Myocyte (in vitro differentiated cells): ENCODE measurements at places on chromosomes 6 and 20. TPM values are rescaled to one million over a fixed set of nuclear protein-coding genes. Genes with fewer than 3 reads are reported as not detected.

DNA sequence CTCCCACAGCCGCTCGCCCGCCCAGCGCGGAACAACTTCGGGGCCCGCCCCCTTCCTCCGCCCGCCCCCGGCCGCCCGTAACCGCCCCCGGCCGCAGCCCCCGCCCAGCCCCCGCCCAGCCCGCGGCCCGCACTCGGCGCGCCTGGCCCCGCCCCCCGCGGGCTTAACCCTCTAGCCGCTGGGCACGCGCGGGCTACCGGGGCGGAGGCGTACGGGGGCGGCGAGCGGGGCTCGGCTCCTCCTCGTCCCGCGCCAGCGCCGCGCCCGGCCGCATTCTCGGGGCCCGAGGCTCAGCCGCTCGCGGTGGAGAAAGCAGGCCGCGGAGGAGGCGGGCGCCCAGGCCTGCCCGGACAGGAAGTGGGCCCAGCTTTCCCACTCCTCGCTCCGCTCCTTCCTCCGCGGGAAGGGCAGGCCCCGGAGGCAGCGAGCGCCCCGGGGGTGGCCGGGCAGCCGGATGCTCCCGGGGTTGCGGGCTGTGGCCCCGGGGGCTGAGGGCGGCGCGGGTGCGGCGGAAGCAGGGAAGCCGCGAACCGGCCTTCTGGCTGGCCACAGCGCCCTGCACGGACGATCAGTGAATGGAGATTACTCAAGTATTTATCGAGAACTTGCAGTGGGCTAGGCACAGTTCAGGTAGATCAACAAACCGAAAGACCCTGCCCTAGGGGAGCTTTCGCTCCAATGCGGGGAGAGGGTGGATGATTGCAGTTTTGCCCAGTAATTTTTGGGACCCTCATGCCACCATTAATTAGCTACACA lies at the start of gene TRAM2:
Gene TRAM2 (minus strand): TSS at position 39 of the 756 bp plus-strand sequence. CDS start 145 bp downstream, outside the sequence.
- DNase-seq: peak; percentile 87

GRCh38 chr20:61299618-61300017 lies 47.6 kb downstream of the CDH4 start:
- DNase-seq: no peak

The ENPP1 gene
- 8.3 and 10.1 TPM in 2 replicates for total RNA-seq

DNA sequence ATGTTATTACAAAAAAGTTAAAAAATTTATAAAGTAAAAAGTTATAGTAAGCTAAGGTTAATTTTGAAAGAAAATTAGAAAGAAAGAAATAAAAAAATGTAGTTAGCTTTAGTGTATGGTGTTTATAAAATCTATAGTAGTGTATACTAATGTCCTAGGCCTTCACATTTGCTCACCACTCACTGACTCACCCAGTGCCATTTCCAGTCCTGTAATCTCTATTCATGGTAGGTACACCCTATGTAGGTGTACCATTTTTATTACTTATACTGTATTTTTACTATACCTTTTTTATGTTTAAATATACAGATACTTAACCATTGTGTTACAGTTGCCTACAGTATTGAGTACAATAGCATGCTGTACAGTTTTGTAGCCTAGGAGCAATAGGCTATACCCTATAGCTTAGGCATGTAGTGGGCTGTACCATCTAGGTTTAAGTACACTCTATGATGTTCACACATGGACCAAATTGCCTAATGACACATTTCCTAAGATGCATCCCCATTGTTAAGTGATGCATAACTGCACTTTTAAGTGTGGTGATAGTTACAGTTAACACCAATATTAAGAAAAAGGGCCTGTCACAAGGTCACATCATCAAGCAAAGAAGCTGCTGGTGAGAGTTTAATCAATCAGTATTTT lies 8.0 kb downstream of the CD2AP start:
- DNase-seq: no peak

- no peak for DNase-seq
Observed at GRCh38 chr6:18062733-18063132, 59.7 kb downstream of the NHLRC1 start.

The FERMT1 gene
- 2.6 and 5.2 TPM in 2 replicates for total RNA-seq

The LY6G5B gene
- total RNA-seq: 2.9 and 4.0 TPM in 2 replicates

- no peak for DNase-seq
Observed at GRCh38 chr6:118296129-118296901, 251.8 kb upstream of the PLN start.

The PDE10A gene
- 15.8 and 16.2 TPM in 2 replicates for total RNA-seq

The TEAD3 gene
- total RNA-seq: 25.5 and 33.2 TPM in 2 replicates

GRCh38 chr6:42522036-42522435 lies 41.8 kb upstream of the UBR2 start:
- DNase-seq: no peak

The MAFB gene
- 0.37 and 0.78 TPM in 2 replicates for total RNA-seq

DNA sequence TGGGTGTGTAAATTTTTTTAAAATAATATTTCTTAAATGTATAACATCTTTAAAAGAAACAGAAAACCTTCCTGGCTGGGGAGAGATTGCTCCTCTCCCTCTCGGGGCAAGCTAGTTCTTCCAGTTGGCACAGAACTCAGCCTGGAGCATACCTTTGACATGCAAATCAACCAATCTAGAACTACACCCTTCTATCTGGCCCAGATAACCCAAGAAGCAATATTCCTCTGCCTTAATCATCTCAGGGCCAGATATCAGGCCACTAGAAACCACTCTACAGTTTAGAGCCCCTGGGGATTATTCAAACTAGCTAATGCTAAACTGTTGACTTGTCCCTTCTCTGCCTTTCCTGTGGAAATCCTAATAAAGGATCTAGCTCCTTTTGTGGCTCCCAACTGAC lies 33.9 kb downstream of the CYP39A1 start:
- no peak for DNase-seq

- DNase-seq: no peak
Observed at GRCh38 chr20:58059260-58059544, 169.3 kb downstream of the ANKRD60 start.

DNA sequence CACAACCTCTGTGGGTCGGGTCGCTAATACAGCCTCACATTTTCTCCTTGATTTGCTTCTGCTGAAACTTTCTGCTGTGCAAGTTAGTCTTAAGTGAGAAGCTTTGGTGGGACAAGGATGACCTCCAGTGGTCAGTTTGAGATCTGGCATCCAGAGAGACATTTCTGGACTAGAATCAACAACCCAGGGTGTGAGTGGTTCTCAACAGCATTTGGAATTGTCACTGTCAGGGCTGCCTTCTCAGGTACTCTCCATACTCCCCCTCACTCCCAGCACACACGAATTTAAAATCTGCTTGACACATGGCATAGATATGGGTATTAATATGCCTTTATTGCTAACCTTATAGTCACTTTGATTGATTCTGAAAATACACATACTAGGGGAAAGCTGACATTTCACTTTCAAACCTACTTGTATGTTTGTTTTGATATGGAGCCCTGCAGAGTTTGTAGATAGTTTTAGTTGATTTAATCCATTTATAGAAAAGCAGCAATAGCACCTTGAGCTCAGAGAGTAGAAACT lies 13.2 kb downstream of the OTOR start:
- DNase-seq: peak; percentile 77

The RCAN2 gene
- 1.2 and 1.4 TPM in 2 replicates for total RNA-seq

DNA sequence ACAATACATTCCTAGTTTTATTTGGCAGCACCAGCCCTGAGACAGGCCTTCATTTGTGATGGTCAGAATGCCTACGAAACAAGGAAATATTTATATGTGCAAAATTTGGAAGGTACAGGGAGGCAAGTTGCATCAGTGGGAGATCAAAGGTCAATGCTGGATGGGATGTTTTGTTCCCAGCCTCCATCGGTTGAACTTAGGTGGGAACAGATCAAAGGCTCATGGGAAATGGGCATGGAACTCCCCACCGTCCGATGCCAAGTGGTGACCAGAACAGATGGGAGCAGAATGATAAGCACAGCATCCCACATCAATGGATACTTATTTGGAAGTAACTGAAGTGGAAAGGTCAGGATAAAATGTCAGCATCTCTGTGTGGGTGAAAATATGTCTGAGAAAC lies 177.7 kb upstream of the TNFAIP3 start:
- DNase-seq: no peak

DNA sequence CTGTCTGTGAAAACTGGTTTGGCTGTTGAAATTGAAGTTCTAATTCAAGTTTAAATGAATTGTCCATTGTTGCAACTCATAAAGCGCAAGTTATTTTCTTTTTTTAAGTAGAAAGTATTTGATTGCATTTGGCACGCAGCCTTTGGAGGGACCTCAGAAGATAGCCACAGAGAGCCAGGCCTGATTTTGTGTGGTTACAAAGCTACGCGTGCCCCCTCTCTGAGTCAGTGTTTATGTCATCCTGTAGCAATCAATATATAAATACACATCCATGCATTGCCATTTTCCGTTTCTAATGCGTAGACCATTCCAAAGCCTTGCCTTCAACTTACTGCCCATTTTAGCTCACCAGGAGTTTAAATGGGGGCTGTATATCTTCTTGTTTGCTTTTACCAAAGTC lies 173.2 kb downstream of the TMEM242 start:
- DNase-seq: no peak

DNA sequence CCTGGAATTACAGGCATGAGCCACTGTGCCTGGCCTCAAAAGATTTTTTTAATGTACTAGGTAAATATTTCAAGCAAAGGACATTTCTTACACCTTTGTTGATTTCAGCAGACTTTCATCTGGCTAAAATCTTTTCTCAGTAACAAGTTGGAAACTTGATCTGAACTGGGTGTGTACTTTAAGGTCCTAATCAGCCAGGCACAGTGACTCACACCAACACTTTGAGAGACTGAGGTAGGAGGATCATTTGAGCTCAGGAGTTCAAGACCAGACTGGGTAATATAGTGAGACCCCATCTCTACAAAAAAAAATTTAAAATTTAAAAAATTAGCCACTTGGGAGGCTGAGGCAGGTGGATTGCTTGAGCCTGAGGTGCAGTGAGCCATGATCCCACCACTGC lies 7.0 kb upstream of the RALGAPA2 start:
- no peak for DNase-seq

The BPIFA1 gene
- total RNA-seq: not detected in 2 replicates

GRCh38 chr6:117481926-117482239 lies 591 bp upstream of the DCBLD1 start:
- DNase-seq: no peak

- DNase-seq: no peak
Observed at GRCh38 chr6:96653181-96653580, 90.3 kb downstream of the FHL5 start.

DNA sequence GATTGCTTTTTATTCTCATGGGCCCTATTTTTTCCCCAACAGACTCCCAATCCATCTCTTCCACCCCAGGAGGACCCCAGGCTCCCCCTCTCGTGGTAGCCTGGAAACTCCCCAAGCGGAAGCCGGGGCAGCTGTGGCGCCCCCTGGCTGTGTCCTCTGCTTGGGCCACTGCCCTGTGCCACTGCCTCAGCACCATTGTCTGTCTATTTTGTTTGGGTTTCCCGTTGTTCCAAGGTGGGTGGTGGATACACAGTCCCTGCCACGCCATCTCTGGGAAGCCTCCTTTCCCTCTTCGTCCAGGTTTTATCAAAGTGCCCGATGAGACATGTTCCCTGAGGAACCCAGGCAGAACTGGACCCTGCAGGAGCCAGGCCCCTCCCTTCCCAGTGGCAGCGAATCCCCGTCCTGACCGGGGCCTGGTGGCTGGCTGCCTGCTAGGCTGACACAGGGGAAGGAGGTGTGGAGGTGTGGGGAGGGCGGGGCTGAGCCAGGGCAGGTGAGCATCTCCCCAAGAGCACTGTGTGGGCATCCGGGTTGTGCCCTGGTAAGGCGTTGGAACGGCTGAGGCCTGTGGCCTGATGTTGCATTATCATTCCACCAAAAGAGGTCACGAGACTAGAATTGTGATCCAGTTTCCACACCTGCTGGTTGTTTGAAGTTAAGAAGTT lies 228.2 kb downstream of the CDH4 start:
- DNase-seq: no peak

DNA sequence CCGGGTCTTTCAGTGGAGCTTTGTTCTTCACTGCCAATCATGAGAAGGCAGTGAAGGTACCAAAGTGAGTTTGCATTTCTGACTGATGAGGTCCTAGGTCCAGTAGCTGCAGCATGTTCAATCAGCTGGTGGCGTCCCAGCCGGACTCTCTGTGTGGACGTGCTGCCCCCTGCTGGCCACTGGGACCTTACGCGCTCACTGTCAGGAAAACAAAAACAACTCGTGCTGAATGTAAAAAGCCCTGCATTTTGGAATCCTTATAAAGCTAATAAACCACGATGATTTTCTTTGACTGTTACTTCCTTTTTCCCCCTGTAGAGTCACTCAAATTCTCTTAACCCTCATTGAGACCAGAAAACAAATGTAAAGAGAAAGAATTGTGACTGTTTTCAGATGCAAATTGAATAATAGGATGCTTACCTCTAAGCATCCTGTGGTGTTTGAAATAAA lies 4.9 kb upstream of the CD24 start:
- peak; percentile 88 for DNase-seq

- DNase-seq: no peak
Observed at GRCh38 chr6:108751282-108751681, 96.9 kb upstream of the ARMC2 start.

GRCh38 chr6:3585320-3585935 lies 128.6 kb upstream of the SLC22A23 start:
- DNase-seq: peak; percentile 32

GRCh38 chr6:961407-961960 lies 268.5 kb upstream of the EXOC2 start:
- peak; percentile 5 for DNase-seq

- no peak for DNase-seq
Observed at GRCh38 chr6:47376930-47377329, 67.2 kb upstream of the TNFRSF21 start.

The ZSCAN23 gene
- total RNA-seq: 2.0 and 2.5 TPM in 2 replicates

GRCh38 chr6:149842331-149842730 lies 21.8 kb downstream of the LRP11 start:
- no peak for DNase-seq

DNA sequence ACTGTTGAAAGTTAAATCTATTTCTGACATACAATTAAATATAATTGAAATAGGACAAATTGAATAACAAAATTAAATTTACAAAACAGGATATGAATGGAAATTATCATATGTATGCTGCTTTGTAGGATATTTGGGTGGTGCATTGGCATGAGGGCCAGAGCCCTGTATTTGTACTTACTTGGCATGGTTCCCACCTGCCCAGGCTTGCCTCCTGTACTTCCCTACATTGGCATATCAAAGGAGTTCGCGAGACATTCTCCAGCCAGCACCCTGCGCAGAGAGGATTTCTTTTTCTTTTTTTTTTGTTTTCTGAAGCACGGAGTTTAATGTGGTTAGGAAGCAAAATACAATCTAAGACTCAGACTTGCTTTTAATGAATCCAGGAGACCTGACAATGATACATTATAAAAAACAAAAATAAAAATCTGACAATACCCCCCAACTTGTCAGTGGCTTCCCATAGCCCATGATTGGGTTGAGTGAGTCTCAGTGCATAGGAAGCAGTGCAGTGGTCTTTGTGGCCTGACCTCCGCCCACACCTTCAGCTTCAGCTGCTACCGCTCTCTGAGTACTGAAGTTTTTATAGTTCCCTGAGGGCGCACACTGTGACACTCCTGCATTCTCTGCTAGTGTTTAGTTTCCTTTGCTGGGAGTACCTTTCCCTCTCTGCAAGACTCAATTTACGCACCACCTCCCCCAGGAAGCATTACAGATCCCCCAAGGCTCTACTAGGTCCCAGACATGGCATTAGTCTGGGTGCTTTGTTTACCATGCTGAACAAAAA lies 440.8 kb downstream of the UTRN start:
- DNase-seq: peak; percentile 75

The APCDD1L gene
- 0.11 and 0.21 TPM in 2 replicates for total RNA-seq

- DNase-seq: no peak
Observed at GRCh38 chr6:3244003-3244831, 14.5 kb upstream of the PSMG4 start.
